ENCODE measurements at places on chromosomes 12 and 14.

DNA sequence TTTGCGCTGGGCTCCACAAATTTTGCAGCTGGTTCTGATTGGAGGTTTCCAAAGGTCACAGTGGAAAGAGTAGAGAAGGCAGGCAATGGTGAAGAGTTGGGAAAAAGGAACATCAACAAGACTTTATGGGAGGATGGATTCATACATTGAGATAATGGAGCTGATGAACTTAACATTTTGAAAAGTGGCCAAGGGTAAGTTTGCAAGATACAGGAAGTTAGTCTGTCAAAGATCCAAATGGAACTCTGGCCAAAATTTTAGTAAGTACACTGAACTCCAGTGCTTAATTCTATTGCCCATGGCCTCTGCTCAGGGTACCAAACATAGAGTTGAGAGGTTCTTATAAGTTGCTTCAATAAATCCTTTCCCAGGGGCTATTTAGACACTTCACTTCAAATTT, 15.6 kb downstream of the CCER1 start:
- DNase-seq: no peak

DNA sequence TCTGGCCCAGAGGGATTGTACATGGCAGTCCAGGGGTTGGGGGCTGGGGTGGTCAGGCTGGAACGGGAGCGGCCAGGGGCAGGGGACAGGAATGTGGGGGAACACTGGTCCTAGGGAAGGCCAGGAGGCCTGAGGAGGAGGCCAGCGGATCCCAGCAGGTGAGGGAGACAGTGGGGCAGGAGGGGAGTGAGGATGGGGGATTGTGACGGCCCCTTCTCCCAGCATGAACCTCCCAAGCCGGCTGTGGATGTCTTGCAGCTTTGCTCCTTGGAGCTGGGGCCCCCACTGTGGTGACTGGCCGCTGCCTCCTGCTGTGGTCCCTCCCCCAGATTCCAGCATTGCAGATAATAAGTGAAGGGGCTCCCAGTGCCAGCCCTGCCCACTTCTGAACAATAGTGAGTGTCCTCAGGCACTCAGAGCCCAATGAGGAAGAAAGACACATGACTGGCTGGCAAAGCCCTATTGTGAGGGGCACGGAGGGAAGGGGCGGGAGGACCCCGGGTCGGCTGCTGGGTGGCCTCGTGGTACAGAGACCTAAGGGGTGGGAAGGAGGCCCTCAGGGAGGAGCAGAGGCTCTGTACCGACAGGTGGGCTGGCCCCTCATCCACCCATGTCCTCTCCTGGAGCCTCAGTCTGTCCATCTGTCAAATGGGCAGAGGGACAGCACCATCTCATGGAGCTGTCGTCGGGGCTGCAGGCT, 215.0 kb downstream of the KIF26A start:
- no peak for DNase-seq

- DNase-seq: no peak
Observed at GRCh38 chr12:95989504-95990123, 6.5 kb downstream of the HAL start.

DNA sequence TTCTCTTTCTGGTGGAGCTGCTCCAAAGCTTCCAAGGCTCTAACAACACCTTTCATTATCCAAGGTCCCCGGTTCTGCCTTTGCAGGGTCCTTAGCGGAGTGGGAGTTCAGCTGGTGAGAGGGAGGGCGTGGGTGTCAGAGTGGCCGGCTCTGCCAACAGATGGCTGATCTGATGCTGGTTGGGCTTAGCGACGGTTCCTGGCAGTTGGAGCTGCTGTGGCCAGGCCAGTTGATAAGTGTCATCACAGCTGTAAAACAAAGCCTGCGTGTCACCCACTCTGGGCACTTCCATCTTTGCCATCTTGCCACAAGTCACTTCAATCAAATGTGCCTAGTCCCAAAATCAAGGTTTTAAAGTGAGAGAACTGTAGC, 36.3 kb downstream of the RIN3 start:
- peak; percentile 57 for DNase-seq

Measured in dermis microvascular lymphatic vessel endothelial cell (primary cell).